NCI-H2107 (cell line): ENCODE measurements at places on chromosomes 7 and 10.

GRCh38 chr7:46492466-46492865 is 571.4 kb upstream of the IGFBP3 start:
- no peak for DNase-seq

DNA sequence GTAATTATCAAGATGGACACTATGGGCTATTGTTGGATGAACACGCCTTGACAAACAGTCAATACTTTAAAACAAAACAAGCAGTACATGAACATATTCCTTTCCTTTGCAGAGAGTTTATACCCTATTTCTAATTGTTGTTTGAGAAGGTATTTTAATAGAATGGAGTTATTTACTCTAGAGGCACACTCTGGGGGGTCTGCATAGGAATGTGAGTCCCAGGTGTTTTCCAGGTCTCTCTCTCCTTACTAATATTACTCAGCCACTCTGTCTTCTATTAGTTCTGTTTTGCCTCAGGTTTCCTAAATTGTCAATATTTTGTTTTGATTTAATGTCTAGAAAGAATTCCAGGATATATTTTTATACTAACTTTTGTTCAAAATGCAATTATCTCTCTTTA is 1091.4 kb downstream of the CNTNAP2 start:
- no peak for DNase-seq

DNA sequence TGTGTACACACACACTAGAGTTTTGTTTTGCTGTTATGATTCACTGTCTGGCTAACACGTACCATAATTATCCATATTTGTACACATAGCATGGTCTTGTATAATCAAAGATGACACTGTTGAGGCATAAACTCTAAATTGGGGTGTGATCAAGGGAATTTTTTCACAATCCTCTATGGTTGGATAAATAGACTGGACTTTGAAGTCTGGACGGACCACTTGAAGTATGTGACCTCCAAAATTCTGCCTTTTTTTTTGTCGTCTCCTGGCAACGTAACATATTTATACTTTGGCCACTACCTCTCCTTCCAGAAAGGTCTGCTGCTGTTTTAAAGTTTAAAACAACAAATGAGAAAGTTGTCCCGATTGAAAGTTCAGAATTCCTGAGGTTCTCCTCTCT is 193.4 kb downstream of the CACNB2 start:
- DNase-seq, result no peak

GRCh38 chr7:96080027-96080426 is 241.9 kb downstream of the SLC25A13 start:
- DNase-seq, result no peak

DNA sequence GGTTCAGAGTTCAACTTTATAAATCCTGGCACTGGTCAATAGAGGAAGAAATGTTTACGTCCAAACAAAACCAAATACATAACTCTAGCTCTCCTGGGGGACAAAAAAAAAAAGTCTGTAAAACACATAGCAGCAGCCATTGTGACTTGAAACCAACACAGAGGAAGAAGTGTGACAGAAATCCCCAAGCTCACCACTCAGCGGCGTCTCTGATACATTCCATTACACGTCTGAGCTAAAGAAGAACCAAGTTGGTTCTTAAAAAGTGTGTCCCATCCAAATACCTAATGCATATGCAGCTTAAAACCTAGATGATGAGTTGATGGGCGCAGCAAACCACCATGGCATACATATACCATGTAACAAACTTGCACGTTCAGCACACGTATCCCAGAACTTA is 58.3 kb upstream of the NANOS1 start:
- DNase-seq, result no peak

DNA sequence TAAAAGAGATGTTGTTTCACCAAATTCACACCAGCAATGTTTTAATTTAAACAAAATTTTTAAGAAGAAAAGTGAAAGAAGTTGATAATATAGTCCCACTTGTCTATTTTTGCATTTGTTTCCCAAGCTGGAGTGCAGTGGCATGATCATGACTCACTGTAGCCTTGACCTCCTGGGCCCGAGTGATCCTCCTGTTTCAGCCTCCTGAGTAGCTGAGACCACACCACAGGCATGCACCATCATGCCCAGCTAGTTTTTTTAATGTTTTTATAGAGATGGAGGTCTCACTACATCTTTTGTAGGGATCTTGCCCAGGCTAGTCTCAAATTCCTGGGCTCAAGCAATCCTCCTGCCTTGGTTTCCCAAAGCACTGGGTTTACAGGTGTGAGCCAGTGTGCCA is 14.1 kb upstream of the NDUFA5 start:
- no peak for DNase-seq

DNA sequence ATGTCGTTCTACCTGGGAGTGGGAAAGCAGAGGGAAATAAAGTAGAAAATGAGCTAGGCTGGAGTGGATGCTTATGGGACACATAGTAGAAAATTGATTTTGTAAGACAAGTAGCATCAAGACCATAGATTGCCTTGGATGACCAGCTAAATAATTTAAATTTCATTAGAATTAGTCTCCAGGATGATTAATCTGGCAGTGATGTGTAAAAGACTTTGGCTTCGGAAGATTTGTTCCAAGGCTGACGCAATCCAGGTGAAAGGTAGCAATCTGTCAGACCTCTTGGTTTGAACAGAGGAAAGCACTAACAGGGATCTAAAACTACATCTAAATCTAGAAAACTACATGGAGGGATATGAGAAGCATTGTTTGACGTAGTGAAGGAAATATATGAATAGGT is 236.5 kb downstream of the ARL4A start:
- DNase-seq, result no peak

GRCh38 chr7:122605929-122606328 is 93.0 kb downstream of the RNF133 start:
- no peak for DNase-seq

DNA sequence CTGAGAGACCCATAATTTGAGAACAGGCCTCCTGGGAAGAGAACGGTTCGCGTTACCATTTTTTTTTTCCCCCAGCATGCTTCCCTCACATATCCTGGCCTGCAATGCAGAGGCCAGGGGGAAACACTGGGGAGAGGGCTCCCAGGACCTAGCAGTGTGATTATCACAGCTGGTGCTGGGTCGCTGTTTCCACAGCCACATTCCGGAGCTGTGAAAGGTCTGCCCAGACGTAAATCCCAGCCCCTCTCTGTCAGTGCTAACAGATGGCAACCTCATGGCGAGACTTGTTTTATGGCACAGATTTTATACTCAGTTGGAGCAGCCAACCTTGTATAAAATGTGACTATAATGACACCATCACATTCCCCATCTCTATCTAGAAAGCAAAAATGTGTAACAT is 150.5 kb downstream of the PLXDC2 start:
- no peak for DNase-seq

DNA sequence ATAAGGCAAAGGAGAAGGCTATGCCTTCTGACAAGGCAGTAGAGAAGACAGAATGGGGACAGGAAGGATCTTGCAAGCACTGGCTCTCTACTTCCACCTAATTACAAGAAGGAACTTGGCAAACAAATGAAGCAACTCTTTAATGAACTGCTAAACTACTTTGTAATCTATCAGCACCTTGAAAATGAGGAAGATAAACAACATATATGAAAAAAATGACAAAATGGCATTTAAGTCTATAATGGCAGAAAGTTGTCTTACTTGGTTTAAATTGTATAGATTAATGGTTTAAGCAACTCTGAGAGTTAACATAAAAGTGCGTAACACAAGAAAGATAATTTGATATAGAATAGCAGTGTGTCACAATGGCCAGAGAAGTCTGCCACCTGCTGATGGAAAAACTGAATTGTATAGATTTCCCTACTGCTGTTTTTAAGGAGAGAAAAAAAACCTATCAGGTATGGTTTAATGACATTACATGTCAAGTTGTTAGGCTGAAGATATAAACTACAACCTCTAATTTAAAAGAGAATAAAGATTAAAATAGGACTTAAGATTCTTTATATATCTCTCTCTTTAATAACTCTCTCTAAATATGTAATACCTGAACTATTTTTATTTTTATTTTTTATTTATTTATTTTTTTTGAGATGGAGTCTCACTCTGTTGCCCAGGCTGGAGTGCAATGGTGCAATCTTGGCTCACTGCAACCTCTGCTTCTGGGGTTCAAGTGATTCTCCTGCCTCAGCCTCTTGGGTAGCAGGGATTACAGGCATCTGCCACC is 11.8 kb downstream of the NT5C3A start:
- peak; percentile 35 for DNase-seq

DNA sequence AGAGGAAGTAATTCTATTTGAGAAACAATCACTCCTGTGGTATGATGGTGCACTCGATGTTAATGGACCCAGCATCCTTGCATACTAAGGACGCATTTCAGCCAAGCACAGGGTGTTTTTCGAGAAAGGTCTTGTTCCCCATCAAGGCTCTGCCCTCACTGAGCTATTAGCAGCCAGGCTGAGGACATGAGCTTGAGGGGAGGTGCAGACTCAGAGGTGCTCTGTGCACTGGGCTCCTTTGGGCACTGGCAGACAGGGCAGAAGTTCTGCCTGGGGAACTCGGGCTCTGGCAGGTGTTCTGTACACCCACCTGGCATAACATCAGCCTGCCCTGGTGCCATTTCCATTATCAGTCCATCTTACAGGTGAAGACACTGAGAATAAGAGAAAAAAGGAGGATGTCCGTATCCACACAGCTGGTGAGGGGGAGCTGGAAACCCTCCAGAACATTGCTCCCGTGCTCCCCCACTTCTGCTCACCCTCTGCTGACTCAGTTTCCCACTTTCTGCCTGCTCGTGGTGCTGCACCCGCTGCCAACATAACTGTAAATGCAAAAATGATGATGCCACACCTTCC is 92.7 kb upstream of the RET start:
- no peak for DNase-seq

GRCh38 chr10:132866601-132867381 is 75.6 kb downstream of the CFAP46 start:
- no peak for DNase-seq
